Stimulated activated CD4-positive, alpha-beta T cell treated with anti-CD3 and anti-CD28 coated beads, Interleukin-1b, Interleukin-23, amount 100 ng/mL, for 1 hour (primary cell): ENCODE measurements at places on chromosomes 7 and 10.

GRCh38 chr7:5143935-5144903, 45.8 kb upstream of the WIPI2 start:
- DNase-seq: no peak

- no peak for DNase-seq
Observed at GRCh38 chr7:27160145-27160545, 3.7 kb upstream of the HOXA7 start.

GRCh38 chr7:44182827-44183226, 6.4 kb downstream of the GCK start:
- DNase-seq: no peak

- DNase-seq: no peak
Observed at GRCh38 chr10:21292763-21293517, 232.5 kb downstream of the SKIDA1 start.

GRCh38 chr7:111045449-111045848, 45.5 kb upstream of the LRRN3 start:
- no peak for DNase-seq
